Activated T-cell treated with anti-CD3 and anti-CD28 coated beads, Interleukin-2, amount 50 U/mL, for 48 hours (primary cell): ENCODE measurements at places on chromosomes 12 and 14.

GRCh38 chr12:95262808-95263207 is 45.2 kb downstream of the VEZT start:
- no peak for DNase-seq

DNA sequence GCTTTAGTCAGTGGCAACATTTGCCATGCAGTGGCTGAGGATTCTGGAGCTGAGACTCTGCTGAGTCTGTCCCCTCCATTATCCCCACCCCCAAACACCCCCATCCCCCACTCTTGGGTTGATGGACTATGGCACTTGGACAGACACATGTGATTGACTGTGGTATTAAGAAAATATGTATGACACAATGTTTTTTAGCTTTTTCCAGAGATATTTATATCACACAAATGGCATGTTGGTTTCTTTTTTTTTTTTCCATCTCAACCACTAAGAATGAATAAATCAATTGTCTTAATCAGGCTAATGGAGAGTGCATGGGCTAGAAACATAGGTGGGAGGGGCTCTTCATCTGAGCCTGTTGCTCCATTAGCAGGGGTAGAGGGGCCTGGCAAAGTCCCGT is 30.7 kb upstream of the MAP1LC3B2 start:
- no peak for DNase-seq

- DNase-seq, result no peak
These were observed 166.5 kb downstream of the ZFP36L1 start for GRCh38 chr14:68626386-68626785.

DNA sequence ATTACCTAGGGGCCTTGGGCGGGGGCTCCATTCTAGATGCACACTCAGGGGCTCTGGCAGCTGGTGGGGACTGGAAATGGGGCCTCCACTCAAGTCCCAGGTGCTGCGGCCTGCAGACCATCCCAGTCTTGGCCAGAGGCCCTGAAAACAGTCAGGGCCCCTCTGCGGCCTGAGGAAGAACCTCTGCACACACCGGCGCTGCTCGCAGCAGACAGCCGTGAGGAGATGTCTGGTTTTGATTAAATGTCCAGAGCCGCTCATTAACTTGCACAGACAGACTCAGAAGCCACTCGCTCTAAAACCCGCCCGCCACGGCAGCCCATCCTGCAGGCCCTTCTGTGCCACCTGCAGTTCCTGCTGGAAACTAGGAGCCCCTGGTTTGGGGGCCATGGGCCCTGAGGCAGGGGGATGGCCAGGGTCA is 36.4 kb upstream of the NCOR2 start:
- no peak for DNase-seq
